Fibroblast of skin of right biceps (primary cell): ENCODE measurements at places on chromosomes 6 and 20.

GRCh38 chr6:54451516-54451915, 143.3 kb downstream of the TINAG start:
- no peak for DNase-seq

DNA sequence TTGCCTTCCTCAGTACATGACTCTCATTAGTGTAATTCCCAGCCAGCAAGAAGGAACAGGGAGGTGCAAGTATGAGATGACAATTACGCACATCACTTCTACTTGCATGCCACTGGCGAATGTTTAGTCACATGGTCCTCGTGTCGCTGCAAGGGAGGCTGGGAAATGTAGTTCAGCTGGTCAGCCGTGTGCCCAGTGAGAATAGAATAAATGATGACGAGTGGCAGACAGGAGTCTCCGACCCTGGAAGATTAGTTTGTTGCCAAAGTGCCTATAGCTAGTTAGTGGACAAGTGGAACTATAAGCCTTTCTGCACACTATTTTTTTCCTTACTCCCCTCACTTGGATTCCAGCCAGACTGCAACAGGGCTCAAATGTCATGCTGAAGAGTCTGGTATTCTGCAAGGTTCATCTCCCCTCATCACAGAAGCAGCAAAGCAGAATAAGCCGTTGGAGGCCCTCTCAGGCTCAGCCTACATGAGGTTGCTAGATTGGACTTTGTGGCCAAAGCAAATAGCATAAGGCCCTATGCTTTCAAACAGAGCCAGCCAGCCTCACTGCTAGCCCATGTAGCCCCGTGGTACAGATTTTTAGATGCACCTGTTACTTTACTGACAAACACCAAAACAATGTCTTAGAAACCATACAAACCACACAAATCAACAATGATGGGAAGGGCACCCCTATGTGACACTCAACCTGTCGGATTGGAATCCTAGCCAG, 9.7 kb downstream of the LINC00237 start:
- peak; percentile 10 for DNase-seq

GRCh38 chr6:142381845-142382378, 80.1 kb downstream of the ADGRG6 start:
- DNase-seq, result peak; percentile 59

- peak; percentile 67 for DNase-seq
Observed at GRCh38 chr20:52313341-52313963, 121.9 kb upstream of the ZFP64 start.

- no peak for DNase-seq
Observed at GRCh38 chr20:2889209-2889608, 15.9 kb downstream of the PTPRA start.

GRCh38 chr20:17849901-17850683, 118.5 kb downstream of the SNX5 start:
- peak; percentile 87 for DNase-seq

DNA sequence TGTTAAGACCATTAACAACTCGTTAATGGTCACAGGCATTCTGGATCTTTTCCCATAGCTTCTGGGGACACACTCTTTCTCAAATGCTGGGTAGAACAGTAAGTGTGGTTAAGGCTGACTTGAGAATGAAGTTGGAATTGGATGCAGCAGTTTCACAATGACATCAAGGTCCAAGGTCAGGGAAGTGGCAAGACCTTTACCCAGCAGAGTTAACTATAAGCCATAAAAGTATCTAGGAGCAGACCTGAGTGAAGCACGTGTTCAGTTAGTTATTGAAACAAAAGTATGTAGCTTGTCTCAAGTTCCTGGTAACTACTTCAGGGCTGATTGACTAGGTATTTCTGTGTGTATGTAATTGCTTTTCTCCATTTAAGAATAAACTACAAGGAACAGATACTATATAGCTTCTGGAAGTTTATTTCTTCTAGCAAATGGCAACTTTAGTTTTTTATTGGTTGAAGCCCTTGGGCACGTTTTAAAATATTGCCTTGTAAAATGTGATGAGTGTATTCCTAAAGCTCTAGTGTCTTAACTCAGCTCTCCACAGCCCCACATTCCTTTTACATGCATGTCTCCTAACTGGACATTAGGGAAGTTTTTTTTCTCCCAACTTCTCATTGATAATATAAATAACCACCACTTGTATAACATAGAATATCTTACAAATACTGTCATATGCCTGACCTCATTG, 479.0 kb upstream of the CITED2 start:
- DNase-seq, result peak; percentile 72

GRCh38 chr6:111159633-111160032, 72.3 kb downstream of the SLC16A10 start:
- DNase-seq, result no peak

GRCh38 chr20:16955971-16956370, 207.8 kb downstream of the OTOR start:
- DNase-seq, result no peak
